Germinal center (tissue), 1 donor: ENCODE measurements at places on chromosomes 6 and 20.

DNA sequence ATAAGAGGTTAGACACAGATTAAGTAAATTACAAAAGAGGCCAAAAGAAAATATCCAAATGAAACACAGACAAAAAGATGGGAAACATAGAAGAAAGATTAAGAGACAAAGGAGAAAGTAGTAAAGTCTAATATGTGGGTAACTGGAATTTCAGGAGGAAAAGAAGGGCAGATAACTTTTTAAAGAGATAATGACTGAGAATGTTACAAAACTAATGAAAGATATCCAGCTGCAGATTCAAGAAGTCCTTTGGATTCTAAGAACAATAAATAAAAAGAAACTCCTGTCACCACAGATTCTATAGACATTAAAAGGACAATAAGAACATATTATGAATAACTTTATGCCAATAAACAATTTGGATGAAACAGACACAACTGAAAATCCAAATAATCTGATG lies 90.1 kb downstream of the WASF1 start:
- no peak for DNase-seq

DNA sequence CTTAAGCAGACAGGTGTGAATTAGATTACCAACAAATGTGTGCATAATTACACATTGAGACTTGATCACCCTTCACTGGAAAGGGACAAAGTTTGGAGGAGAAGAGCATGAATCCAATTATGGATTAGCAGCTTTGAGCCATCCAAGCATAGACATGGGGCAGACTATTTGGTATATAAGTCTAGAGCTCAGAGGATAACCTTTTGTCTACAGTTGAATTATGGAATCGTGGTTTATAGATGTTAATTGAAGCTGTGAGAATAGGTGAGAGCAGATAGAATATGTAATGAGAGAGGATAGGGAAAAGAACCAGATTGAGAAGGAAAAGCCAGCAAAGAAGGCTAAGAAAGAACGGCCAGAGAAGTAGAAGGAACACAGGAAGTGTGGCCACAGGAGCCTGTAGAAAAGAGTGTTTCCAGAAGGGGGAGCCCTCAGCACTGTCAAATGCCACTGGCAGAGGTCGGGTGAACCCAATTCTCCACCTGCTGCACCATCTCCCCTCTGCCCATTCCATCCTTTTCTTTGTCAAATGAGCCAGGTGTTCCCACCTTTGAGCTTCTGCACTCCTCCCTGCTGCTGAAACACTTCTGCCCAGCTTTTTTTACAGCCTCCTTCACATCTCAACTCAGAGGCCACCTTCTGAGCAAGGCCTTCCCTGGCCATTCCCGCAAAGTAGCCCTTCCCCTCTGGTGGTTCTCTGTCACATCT lies 7.3 kb downstream of the DNTTIP1 start:
- peak; percentile 72 for DNase-seq

- no peak for DNase-seq
Measured at GRCh38 chr20:62760856-62761758, 35.2 kb upstream of the MRGBP start.

- no peak for DNase-seq
Measured at GRCh38 chr20:56914532-56914931, 285.4 kb downstream of the TFAP2C start.

GRCh38 chr6:52390361-52390727 lies 28.4 kb downstream of the PAQR8 start:
- peak; percentile 37 for DNase-seq

DNA sequence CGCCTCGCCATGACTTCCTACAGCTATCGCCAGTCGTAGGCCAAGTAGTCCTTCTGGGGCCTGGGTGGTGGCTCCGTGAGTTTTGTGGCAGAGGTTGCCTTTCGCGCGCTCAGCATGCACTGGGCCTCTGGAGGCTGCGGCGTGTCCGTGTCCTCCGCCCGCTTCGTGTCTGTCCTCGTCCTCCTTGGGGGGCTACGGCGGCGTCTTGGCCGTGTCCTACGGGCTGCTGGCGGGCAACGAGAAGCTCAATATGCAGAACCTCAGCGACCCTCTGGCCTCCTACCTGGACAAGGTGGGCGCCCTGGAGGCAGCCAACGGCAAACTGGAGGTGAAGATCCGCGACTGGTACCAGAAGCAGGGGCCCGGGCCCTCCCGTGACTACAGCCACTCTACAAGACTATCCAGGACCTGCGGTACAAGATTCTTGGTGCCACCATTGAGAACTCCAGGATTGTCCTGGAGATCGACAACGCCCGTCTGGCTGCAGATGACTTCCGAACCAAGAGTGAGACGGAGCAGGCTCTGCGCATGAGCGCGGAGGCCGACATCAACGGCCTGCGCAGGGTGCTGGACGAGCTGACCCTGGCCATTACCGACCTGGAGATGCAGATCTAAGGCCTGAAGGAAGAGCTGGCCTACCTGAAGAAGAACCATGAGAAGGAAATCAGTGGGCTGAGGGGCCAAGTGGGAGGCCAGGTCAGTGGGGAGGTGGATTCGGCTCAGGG lies 296.3 kb downstream of the OGFRL1 start:
- DNase-seq = no peak

DNA sequence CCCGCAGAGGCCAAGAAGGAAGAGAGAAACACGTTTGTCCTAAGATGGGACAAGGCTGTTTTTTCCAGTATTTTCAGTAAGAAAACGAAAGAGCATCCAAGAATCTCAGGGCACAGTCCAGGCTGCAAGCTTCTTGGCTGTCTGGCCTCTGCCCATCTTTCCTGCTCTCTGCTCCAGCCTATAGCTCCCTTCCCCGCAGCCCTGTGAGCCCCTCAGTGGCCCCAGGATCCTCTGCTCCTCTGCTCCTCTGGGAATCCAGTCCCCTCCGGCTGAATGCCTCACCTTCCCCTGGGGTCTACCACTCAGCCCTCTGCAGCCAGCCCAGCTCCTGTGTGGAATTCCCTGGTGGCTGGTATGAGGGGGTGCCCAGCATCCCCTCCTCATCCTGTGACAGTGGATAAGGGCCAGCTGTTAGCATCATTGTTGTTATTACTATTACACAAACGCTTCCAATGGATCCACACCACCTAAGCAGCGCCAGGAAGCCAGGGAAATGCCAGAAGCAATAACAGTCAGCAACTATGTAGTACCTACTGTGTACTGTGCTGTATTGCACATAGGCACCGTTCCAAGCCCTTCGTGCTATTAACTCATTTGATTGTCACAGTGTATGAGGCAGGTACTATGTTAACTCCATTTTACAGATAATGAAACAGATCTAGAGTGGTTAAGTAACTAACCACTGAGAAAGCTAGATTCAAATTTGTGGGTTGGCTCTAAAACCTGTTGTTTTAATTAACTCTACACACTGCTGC lies 60.3 kb upstream of the PTPN1 start:
- no peak for DNase-seq

DNA sequence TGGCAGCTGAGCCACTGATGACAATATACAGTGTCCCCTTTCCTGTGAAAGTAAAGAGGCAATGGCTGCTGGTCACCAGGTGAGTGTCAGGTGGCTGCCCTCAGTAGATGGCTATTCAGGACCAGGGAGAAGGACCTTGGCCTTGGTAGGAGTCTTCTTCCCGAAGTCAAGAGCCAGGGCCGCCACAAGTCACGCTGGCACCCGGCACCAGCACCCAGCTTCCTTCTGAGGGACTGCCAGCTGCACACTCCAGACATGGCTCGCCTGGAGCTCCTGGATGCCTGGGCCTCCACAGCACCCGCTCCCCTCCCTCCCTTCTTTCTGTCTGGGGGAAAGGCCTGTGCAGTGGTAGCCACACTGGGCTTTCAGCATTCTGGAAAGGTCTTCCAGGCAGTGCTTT lies 126.9 kb downstream of the TMEM242 start:
- DNase-seq = no peak

- DNase-seq = no peak
Measured at GRCh38 chr20:61812845-61813485, 252.7 kb downstream of the TAF4 start.

DNA sequence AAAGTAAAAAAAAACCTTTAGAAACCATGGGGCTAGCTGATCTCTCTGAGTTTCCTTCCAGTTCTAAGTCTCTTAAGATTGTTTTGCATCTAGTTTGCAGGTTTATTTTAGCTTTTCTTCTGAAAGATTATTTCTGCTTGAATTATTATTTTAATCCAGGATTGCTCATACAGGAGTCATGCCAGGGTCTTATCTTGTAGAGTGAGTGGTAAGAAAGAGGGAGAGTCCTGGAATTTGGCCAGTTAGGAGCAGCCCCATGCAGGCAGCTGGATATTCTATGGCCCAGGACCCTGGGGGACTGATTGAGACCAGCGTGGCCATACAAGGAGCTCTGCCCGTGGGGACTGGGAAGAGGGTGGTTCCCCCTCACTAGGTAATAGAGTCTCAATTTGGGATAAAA lies 178.9 kb upstream of the HEY2 start:
- DNase-seq = no peak

- DNase-seq = no peak
Measured at GRCh38 chr6:116244284-116244683, 9.6 kb downstream of the TSPYL4 start.

DNA sequence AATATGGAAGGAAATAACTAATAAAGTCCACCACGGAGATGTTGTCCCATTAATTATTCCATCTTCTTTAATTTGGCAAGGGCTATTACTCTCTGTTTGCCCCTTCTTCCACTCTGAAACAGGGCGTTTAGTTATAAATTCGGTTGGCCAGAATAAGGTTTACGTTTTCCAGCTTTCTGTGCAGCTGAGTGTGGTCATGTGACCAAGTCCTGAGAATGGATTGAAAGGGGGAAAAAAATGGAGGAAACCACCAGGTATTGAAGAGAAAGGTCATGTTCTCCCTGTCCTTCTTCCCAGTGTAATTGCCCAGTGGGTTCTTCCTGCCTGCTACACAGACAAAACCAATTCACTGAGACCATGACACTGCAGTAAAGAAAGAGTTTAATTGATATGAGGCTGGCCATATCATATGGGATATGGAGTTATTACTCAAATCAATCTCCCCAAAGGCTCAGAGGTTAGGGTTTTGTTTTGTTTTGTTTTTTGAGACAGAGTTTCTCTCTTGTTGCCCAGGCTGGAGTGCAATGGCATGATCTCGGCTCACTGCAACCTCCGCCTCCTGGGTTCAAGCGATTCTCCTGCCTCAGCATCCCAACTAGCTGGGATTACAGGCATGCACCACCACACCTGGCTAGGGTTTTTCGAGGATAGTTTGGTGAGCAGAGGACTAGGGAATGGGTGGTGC lies 14.3 kb upstream of the TBC1D22B start:
- no peak for DNase-seq

DNA sequence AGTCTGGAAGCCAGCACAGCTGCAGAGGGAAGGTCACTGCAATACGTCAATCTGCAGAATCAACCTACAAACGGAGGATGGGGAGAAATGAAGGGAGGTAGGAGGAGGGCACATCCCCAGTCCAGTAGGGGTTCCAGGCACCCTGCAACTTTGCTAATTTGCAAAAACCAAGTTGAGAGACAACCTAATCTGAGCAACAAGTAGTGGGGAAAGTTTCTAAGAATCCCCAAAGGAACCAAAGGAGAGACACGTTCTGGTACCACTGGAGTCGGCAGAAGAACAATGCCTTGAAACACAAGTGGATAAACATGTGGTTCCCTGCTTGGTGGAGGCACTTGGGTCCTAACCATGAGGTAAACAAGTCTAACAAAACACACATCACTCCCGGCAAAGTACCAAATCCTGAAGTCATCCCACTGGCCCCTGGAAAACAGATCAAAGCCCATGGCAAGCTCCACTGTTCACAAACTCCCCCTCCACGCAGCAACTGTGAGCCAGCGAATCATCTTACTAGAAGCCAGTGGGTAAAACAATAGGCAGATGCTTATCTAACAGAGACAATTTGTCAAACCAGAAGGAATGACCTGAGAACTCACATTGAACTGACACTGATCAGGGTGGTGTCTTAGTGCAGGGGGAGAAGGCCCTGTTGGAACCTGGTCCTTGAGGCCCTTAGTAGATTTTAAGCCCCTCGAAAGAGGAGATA lies 4.7 kb downstream of the MRPS18A start:
- DNase-seq = no peak

DNA sequence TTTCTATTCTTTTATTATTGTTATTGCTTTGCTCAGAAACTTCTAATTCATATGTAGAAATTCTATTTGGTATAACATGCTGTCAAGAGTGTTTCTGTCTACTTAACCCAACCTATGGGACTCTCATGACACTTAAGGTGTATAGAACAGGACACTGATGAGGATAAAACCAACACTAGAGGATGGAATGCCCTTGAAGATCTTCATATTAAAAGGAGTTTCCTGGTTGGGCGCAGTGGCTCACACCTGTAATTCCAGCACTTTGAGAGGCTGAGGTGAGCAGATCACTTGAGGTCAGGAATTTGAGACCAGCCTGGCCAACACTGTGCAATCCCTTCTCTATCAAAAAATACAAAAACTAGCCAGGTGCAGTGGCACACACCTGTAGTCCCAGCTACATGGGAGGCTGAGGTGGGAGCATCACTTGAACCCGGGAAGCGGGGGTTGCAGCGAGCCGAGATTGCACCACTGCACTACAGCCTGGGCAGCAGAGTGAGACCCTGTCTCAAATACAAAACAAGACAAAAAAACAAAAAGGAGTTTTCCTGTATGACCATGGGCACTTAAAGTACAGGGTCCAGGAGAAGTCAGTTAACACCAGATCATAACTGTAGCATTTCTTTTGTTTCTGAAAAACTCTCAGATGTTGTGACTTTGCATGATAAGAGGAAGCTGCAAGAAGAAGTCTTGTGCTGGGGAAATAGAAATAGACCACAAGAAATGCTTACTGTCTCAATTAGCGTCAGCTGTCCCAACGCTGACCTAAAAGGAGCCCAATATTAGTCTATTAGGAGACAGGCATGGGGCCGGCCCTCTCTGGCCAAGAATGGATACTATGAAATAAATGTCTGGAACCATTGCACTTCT lies 38.9 kb upstream of the CD2AP start:
- DNase-seq = peak; percentile 18

DNA sequence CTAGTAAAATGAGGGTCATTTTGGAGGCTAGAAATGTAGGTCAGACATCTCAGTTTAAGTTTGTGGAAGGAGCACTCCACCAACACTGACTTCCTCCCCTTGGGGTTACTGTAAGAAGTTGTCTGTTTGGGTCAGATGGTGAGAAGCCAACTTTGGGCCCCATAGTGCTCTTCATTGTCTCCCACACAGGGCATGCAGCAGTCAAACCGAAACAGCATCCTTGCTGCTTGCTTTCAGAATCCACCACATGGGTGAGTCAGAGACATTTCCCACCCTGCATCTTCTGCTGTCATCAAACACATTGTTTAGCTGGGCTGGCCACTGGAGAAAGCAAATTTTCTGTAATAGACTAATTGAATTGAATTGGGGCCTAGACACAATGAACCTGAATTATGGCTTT lies 16.8 kb downstream of the IL17F start:
- DNase-seq = no peak

- DNase-seq = no peak
Measured at GRCh38 chr20:9388160-9388812, 126.1 kb upstream of the LAMP5 start.

- no peak for DNase-seq
Measured at GRCh38 chr6:142627474-142627873, 317.5 kb downstream of the HIVEP2 start.

DNA sequence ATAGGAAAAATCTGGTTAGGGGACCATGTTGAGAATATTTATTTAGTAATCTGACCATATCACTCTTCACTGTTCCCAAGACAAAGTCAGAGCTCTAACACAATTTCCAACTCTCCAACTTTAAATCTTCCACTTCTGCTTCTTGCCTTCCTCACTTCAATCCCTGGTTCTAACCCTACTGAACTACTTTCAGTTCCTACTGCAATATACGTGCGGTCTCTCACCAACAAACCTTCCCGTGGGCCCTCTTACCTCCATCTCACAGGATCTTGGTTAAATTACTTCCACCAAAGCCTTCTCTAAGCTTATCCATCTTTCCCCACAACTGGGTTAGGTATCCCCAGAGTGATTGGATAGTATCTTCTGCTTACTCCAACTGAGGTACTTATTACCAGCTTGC lies 8.0 kb downstream of the EIF2S2 start:
- no peak for DNase-seq

GRCh38 chr6:136403110-136403980 lies 113.7 kb upstream of the BCLAF1 start:
- DNase-seq = no peak
